Smooth muscle cell of trachea (primary cell): ENCODE measurements at places on chromosomes 2 and 18. TPM values are rescaled to one million over a fixed set of nuclear protein-coding genes. Genes with fewer than 3 reads are reported as not detected.

SERPINB2 gene
- total RNA-seq, result 2.6 and 6.5 TPM in 2 replicates

SFXN5 gene
- total RNA-seq, result 12.7 and 14.0 TPM in 2 replicates

BBS5 gene
- total RNA-seq, result 7.6 and 10.4 TPM in 2 replicates

SIX3 gene
- total RNA-seq, result not detected in 2 replicates

VAMP8 gene
- 1.5 and 2.8 TPM in 2 replicates for total RNA-seq

COX7A2L gene
- total RNA-seq, result 194 and 255 TPM in 2 replicates
